ENCODE measurements at places on chromosomes 11 and 22.

DNA sequence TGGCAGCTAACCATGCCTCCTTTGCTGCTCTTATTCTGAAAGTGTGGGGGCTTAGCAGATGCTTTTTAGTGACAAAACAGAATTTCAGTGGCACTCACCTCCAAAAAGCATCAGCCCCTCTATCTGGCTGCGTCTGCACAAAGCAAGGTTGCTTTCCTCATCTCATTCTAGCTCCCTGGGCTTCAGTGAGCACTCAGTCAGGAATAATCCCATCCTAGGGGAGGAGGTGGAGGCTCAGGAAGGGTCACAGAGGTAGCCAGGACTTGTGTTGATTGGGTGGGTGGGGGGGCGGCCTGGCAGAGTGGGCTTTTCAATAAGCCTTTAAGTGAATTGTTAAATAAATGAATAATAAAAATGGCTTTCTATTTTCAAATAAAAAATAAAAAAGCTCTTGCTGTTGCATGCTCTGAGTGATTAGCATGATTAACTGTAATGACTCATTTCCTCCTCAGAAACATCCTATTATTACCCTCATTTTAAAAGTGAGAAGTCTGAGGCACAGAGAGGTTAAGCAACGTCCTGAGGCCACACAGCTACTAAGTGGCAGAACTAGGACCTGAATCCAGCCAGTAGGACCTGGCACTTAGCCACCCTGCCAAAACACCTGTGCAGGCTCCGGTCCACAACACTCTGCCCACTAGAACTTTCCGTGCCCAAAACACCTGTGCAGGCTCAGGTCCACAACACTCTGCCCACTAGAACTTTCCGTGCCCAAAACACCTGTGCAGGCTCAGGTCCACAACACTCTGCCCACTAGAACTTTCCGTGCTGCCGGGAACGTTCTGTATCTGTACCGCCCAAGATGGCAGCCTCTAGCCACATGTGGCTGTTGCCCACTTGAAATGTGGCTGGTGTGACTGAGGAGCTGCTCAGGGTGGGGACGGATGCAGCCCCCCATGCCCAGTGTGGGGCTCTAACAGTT is 5.5 kb downstream of the B3GAT1 start:
- H3K36me3 ChIP-seq: peaks cover 8% of the 10 kb centered on the region
- peaks cover 6% of the 10 kb centered on the region for H3K27me3 ChIP-seq
- H3K27ac ChIP-seq: no peak overlapping the region
- H3K4me1 ChIP-seq: peaks cover 27% of the 10 kb centered on the region
- no peak for DNase-seq

- peaks cover 12% of the 10 kb centered on the region for H3K27me3 ChIP-seq
- no peak for DNase-seq
- no peak overlapping the region for H3K27ac ChIP-seq
- no peaks in the 10 kb centered on the region for H3K4me1 ChIP-seq
- H3K36me3 ChIP-seq: no peaks in the 10 kb centered on the region
- no peak overlapping the region for H3K4me3 ChIP-seq
Measured at GRCh38 chr22:26892166-26893041, 235.0 kb downstream of the MIAT start.

DNA sequence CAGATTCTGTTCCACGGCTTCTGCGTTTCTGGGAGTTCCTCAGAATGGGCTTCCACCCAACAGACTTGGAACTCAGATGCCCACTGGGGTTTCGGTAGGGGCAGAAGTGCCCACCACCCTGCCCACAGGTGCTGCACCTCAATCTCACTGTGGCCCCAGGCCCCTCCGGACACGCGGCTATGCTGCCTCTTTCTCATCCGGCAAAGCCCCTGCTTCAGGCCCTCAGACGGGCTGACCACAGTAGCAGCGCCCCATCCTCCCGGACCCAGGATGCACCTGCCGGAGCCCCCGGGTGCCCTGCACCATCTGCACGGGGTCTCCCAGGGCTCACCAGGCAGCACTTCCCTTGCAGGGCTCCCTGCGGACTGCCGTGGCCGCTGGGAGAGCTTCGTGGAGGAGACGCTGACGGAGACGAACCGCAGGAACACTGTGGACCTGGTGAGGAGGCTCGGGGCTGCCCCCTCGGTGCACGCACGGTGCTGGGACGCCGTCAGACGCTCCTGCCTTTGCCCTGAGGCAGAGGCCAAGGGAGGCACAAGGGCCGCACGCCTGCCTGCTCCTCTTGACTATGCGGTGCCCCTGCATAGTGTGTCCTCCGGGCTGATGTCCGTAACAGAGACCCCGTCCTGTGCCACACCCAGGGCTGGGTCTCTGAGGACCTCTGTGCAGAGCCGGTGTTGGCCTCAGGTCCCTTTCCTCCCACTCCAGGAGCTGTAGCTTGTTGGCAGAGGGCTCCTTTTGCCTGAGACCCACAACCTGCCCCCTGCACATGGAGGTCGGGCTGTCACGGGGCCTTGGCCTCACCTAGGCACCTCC is 38.6 kb downstream of the SBF1 start:
- H3K27ac ChIP-seq: no peak overlapping the region
- H3K27me3 ChIP-seq: peaks cover 5% of the 10 kb centered on the region
- no peaks in the 10 kb centered on the region for H3K4me1 ChIP-seq
- H3K4me3 ChIP-seq: no peak overlapping the region
- no peak for DNase-seq

GRCh38 chr11:63769042-63769713 is 603 bp upstream of the ZFTA start:
- DNase-seq: peak; percentile 75
- no peak overlapping the region for H3K27ac ChIP-seq
- H3K36me3 ChIP-seq: peaks cover 4% of the 10 kb centered on the region
- H3K4me3 ChIP-seq: no peak overlapping the region
- peaks cover 8% of the 10 kb centered on the region for H3K4me1 ChIP-seq
- peaks cover 30% of the 10 kb centered on the region for H3K27me3 ChIP-seq

GRCh38 chr11:104148074-104148473 is 15.9 kb downstream of the PDGFD start:
- no peak for DNase-seq
- no peak overlapping the region for H3K4me3 ChIP-seq

DNA sequence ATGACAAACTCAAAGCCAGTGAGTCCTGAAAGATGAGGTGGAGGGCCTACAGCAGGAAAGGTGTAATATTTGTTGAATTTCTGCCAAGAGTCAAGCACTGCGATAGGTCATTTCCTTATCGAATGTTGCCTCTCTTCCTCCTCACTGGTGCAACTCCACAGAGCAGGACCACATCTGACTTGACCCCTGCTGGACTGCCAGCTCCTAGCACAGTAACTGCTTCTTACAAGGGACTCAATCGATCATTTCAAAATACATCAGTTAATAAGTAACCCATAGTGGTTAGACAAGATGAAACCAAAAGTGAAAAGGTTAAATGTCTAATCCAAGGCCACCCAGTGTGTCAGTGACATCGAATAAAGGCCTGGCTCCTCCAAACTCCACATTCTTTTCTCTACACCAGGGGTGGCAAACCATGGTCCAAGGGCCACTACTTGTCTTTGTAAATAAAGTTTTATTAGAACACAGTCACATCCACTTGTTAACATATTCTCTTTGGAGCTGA is 98.5 kb upstream of the CSNK2A3 start:
- H3K4me3 ChIP-seq: no peak overlapping the region
- H3K4me1 ChIP-seq: peaks cover 13% of the 10 kb centered on the region
- H3K27ac ChIP-seq: no peak overlapping the region
- no peak for DNase-seq
- H3K36me3 ChIP-seq: peaks cover 11% of the 10 kb centered on the region

- H3K36me3 ChIP-seq: no peaks in the 10 kb centered on the region
- peak; percentile 43 for DNase-seq
- H3K27me3 ChIP-seq: peaks cover 5% of the 10 kb centered on the region
- H3K27ac ChIP-seq: no peak overlapping the region
- H3K4me3 ChIP-seq: no peak overlapping the region
Measured at GRCh38 chr11:67271541-67272284, 5.4 kb downstream of the GRK2 start.

GRCh38 chr11:69380451-69380901 is 86.5 kb downstream of the MYEOV start:
- H3K27ac ChIP-seq: no peak overlapping the region
- DNase-seq: no peak
- H3K36me3 ChIP-seq: no peaks in the 10 kb centered on the region
- H3K4me1 ChIP-seq: peaks cover 1% of the 10 kb centered on the region

DNA sequence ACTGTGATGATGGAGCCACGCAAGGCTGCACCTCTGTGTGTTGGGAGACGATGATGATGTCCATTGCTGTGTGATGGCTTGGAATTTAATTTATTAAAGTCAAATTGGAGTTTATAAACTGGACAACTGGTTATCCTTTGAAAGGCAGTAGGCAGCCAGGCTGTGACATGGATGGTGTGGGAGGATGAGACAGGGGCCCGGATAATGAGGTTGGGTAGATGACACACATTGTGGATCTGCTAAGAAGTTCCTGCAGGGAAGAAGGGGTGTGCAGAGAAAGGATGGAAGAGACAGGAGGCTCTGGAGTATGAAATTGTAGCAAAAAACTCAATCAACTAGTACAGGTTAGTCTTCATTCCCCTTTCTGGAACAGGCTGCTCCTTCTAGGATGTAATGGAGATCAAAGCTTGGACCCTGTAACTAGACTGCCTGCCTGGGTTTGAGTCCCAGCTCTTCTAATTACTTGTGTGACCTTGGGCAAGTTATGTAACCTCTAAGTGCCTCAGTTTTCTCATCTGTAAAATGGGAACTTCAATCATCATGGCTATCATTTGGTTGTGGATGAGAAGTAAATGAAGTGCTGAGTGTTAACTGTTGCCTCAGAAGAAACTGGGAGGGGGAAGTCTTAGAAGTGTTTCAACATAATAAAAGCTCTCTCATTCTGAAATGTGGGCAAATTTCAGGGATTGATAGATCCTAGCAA is 4.2 kb upstream of the HINFP start:
- peaks cover 12% of the 10 kb centered on the region for H3K4me1 ChIP-seq
- no peak for DNase-seq
- H3K27ac ChIP-seq: no peak overlapping the region
- peaks cover 5% of the 10 kb centered on the region for H3K36me3 ChIP-seq

GRCh38 chr11:117441146-117441975 is 113.7 kb downstream of the CEP164 start:
- peaks cover 8% of the 10 kb centered on the region for H3K27me3 ChIP-seq
- H3K36me3 ChIP-seq: no peaks in the 10 kb centered on the region
- no peak overlapping the region for H3K4me3 ChIP-seq
- no peak for DNase-seq
- H3K27ac ChIP-seq: no peak overlapping the region

- H3K27ac ChIP-seq: no peak overlapping the region
- H3K4me3 ChIP-seq: no peak overlapping the region
- H3K36me3 ChIP-seq: peaks cover 6% of the 10 kb centered on the region
Measured at GRCh38 chr22:30948930-30949342, 19.6 kb downstream of the MORC2 start.

DNA sequence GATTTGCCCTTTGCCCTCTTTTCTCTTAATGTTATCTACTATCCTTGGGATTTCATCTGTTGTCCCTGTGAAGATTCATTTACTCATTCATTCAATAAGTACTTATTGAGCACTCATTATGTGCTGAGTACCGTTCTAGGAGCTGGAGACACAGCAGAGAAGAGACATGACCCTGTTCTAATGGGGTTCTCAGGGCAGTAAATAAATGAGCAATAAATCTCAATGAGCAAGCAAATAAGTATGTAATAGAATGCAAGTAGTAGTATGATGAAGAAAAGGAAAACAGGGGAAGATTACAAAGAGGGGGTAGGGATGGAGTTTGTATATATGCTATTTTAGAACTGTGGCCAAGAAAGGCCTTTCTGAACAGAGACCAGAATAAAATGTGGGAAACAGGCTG is 34.2 kb upstream of the NRIP3 start:
- H3K27ac ChIP-seq: no peak overlapping the region
- DNase-seq: no peak
- H3K36me3 ChIP-seq: no peaks in the 10 kb centered on the region
- H3K4me3 ChIP-seq: no peak overlapping the region
- H3K4me1 ChIP-seq: peaks cover 4% of the 10 kb centered on the region

DNA sequence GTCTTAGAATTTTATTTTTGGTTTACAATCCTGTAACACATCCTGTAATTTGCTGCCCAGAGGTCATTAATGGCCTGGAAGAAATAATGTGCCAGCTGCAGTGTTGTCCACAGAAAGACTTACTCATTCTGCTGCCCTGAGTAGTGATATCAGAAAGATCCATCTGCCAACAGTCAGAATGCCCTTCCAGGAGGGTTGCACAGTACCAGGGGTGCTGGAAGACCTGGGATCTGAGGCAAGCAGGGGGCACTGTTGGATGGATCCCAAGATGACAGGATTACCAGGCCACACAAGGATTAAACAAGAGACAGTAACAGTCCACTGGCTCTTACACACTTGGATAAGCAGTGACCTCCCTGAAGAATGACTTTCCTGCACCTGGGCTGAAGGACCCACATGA is 93.8 kb upstream of the TOP3B start:
- H3K36me3 ChIP-seq: no peaks in the 10 kb centered on the region
- H3K27ac ChIP-seq: no peak overlapping the region
- H3K4me3 ChIP-seq: no peak overlapping the region
- no peaks in the 10 kb centered on the region for H3K27me3 ChIP-seq
- peaks cover 10% of the 10 kb centered on the region for H3K4me1 ChIP-seq

DNA sequence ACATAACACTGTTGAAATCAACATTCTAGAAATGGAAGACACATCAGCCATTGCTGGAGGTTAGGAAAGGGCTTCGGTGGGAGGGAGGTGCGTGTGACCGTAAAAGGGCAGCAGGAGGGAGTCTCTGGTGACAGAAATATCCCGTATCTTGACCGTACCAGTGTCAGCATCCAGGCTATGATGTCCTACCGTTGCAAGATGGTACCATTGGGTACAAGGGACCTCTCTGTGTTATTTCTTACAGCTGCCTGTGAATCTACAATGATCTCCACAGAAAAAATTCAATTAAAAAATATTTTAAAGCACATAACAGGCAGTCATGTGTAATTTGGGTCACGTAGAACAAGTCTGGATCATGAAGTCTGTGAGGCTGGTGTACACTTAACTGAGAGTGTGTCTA is 27.4 kb upstream of the SEPTIN5 start:
- H3K27me3 ChIP-seq: peaks cover 5% of the 10 kb centered on the region
- H3K27ac ChIP-seq: no peak overlapping the region
- no peak overlapping the region for H3K4me3 ChIP-seq

DNA sequence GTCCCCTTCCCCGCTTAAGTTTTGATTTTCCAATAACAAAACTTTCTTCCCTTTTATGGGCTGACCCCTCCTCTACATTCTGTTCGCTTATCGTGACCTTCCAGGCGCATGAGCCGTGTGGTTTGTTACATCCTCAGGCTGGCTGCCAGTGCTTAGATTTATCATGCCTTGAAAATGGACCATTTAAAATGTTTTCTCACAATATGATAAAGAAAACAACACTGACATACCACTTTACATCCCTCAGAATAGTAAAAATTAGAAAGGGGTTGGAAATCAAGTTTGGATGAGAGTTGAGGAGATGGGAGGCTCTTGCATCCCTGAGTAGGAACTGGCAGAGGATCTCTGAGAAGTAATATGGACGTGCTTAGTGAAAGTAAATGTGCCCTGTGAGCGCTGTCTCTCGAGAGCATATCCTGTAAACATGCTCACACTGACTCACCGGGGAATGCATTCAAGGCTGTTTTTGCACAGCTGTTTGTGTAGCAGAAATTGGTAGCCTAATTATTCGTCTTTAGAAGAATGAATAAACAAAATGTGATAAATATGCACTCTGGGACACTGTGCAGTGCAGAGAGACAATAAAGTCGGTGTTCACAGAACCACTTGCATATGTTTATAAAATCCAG is 17.1 kb upstream of the TOLLIP start:
- peaks cover 35% of the 10 kb centered on the region for H3K36me3 ChIP-seq
- DNase-seq: no peak
- peaks cover 3% of the 10 kb centered on the region for H3K27me3 ChIP-seq
- H3K4me3 ChIP-seq: no peak overlapping the region
- no peak overlapping the region for H3K27ac ChIP-seq

- H3K36me3 ChIP-seq: no peaks in the 10 kb centered on the region
- peaks cover 4% of the 10 kb centered on the region for H3K27me3 ChIP-seq
- H3K27ac ChIP-seq: no peak overlapping the region
- H3K4me3 ChIP-seq: no peak overlapping the region
Measured at GRCh38 chr11:83004746-83005556, 66.7 kb downstream of the RAB30 start.
